Activated naive CD4-positive, alpha-beta T cell treated with anti-CD3 and anti-CD28 coated beads, Interleukin-2, amount 50 U/mL, for 72 hours (primary cell): ENCODE measurements at places on chromosomes 11 and 22. TPM values are rescaled to one million over a fixed set of nuclear protein-coding genes. Genes with fewer than 3 reads are reported as not detected.

CDC42EP1 gene
- total RNA-seq: 1.9 TPM

TEX12 gene
- total RNA-seq: 0.29 TPM

DDX25 gene
- 4.2 TPM for total RNA-seq

HSPB2 gene
- total RNA-seq: not detected

RBMXL2 gene
- not detected for total RNA-seq

RTN4R gene
- 2.2 TPM for total RNA-seq

CPT1B gene
- 92.2 TPM for total RNA-seq

CNGA4 gene
- 0.52 TPM for total RNA-seq

YPEL1 gene
- 2.4 TPM for total RNA-seq

C11orf97 gene
- total RNA-seq: not detected

CHKB gene
- total RNA-seq: 83.8 TPM

CARD16 gene
- total RNA-seq: 11.1 TPM

FZD4 gene
- total RNA-seq: 0.16 TPM

HBB gene
- total RNA-seq: not detected

PHLDA2 gene
- total RNA-seq: 3.6 TPM

MS4A15 gene
- not detected for total RNA-seq

KCNK4 gene
- 0.23 TPM for total RNA-seq
